ENCODE measurements at places on chromosomes 2 and 18.

DNA sequence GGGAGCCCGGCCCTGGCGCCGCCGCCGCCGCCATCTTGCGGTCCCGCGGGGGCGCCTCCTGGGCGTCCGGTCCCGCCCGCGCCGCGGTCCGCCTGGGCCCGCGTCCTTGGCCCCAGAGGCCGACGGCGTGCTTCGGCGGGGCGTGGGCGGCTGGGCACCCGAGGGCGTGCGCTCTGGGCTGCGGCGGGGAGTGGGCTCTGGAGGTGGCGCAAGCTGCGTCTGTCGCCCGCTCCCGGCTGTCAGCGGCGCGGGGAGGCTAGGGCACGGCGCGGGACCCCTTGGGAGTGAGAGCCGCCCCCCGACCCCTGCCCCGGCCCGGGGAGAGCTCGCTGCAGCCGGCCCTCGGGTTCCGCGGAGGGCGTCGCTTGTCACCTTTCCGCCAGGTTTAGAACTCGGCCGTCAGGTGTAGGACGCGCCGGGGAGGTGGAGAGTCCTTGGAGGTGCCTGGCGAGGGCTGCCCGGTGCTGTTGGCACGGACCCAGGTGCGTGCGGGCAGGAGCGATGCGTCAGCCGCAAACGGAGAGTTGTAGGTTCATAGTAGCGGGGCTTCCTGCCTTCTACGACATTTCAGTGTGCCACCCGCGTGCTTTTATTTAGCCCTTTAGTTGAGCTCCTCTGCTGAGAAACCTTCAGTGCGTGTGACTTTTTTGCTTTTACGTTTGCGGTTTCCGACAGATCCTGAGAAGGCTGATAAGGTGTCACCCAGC, 921 bp downstream of the VAPA start:
- DNase-seq, result peak; percentile 82

DNA sequence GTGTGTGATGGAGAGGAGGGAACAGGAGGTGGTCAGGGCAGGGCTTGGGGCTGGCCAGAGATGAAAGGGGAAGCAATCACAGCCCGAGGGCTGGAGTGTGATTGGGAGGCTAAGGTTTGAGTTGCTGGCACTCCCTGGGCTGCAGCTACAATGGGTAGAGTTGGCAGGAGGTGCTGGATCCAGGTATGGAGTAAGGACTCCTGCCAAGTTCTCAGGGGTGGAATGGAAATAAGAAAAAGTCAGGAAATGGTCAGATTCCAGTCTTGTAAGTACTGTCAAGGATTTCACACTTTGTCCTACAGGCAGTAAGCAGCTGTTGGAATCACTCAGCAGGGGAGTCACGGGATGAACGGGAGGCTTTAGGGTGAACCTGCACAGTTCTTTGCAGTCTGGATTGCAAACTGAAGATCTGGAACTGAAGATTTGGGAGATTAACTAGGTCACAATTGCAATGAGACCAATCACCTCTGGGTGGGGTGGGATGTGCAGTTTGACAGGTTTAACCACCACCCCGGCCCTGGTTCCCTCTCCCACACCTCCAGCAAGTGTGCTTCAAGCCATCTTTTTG, 10.9 kb upstream of the INPP5D start:
- no peak for DNase-seq

- no peak for DNase-seq
Observed at GRCh38 chr2:55782528-55783173, 89.0 kb upstream of the PNPT1 start.

- peak; percentile 55 for DNase-seq
Observed at GRCh38 chr2:190407662-190408537, at the start of gene MFSD6. MFSD6 (plus strand) TSS chr2:190408355; CDS start chr2:190436030, 27,675 bp downstream.

- DNase-seq, result no peak
Observed at GRCh38 chr2:219309278-219309677, at the start of gene PTPRN. PTPRN (minus strand) TSS chr2:219309401; CDS start chr2:219309332, 69 bp downstream.

GRCh38 chr18:7727361-7728076, 160.4 kb downstream of the PTPRM start:
- no peak for DNase-seq

- no peak for DNase-seq
Observed at GRCh38 chr2:104078431-104079157, 775.3 kb upstream of the POU3F3 start.

GRCh38 chr2:149393614-149394013, 63.2 kb downstream of the LYPD6 start:
- no peak for DNase-seq

GRCh38 chr18:58432050-58432727, 196.7 kb downstream of the ALPK2 start:
- DNase-seq, result no peak

GRCh38 chr2:100008956-100009355, 133.4 kb downstream of the AFF3 start:
- peak; percentile 20 for DNase-seq

GRCh38 chr2:233857511-233858141, 3.3 kb upstream of the HJURP start:
- DNase-seq, result peak; percentile 50

DNA sequence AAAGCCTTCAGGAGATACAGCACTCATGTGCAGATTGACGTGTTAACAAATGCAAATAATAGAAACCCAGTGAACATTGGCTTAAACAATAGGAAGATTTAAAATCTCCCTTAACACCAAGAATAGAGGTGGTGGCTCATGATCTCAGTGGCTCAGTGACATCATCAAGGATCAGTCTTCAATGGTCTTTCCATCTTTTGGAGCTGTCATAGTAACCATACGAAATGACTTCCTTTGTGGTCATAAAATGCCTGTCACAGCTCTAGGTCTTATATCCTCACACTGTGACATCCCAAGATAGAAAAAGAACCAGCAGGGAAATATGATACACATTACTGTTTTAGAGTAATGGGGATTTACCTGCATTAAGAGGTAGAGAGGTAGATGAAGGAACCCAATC, 59.6 kb upstream of the ACKR3 start:
- no peak for DNase-seq

- DNase-seq, result no peak
Observed at GRCh38 chr2:234958746-234959395, 7.1 kb downstream of the SH3BP4 start.

DNA sequence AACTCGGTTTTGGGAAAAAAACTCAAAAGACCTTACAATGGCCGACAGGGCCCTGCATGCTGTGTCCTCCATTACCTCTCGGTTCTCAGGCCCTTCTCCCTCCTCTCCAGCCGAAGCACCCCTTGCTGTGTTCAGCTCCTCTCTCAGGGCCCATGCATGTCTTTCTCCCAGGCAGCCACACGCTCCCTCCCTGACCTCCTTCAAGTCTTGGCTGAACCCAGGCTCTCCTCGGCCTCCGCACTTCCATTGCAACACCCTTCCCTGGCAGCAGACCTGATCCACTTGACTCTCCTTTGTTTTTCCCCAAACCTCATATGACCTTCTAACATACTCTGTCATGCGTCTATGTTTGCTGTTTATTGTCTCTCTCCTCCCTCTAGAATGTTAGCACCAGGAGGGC, 114.0 kb downstream of the CYP26B1 start:
- no peak for DNase-seq

- no peak for DNase-seq
Observed at GRCh38 chr2:104416339-104417000, 437.4 kb upstream of the POU3F3 start.

DNA sequence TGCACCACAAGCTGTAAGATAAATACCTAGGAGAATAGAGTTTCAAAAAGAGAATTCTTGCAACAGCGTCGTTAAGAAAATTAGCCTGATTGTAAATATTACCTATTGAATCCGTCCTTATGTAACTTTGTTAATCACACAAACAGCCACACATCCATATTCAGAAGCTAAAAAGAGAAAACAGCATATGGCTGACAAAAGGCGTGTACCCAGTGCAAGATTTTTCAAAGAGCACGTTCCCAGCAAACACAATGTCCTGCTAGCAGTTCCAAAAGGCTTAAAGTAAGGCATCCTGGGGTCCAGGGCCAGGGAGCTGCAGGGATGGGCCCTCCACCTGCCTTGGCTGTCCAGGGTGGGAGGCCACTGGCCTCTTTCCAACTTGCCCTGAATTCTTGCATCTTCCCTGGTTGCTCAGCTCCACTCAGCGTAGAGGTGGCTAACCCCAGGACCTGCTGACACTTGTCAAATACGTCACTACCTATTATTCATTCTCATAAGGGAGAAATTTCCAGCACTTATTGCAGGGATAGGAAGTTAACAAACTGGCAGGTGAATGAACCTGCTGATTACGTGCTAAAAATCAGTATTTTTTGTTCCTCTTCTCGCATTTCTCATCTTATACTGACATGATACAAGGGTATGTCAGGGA, 102.1 kb upstream of the NEDD4L start:
- no peak for DNase-seq

- DNase-seq, result no peak
Observed at GRCh38 chr2:128727404-128727803, 408.7 kb upstream of the HS6ST1 start.

DNA sequence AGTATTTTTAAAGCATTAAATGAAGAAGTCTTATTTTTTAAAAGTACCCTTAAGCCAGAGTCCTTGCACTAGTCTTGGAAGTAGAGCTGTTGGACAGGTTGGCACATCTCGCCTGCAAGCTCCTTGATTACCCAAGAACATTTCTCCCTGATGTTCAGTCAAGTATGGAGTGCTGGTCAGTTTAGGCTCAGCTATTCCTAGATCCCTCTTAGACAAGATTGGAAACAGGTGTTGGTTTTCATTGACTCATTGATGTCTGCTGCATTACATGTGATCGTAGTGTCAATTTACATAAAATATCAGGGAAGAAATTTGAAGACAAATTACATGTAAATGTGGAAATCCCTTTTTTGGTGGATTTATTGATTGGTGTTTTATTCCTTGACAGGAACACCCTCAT, 170.4 kb downstream of the ZNF407 start:
- no peak for DNase-seq

- peak; percentile 30 for DNase-seq
Observed at GRCh38 chr18:61554117-61554776, 221.0 kb downstream of the CDH20 start.

GRCh38 chr2:96144481-96145035, 682 bp downstream of the DUSP2 start:
- DNase-seq, result peak; percentile 27

GRCh38 chr2:129457277-129457818, 522.1 kb upstream of the RAB6C start:
- DNase-seq, result no peak

- no peak for DNase-seq
Observed at GRCh38 chr18:41268271-41268670, 686.8 kb upstream of the PIK3C3 start.

- no peak for DNase-seq
Observed at GRCh38 chr18:21458310-21458709, 142.2 kb downstream of the ESCO1 start.

DNA sequence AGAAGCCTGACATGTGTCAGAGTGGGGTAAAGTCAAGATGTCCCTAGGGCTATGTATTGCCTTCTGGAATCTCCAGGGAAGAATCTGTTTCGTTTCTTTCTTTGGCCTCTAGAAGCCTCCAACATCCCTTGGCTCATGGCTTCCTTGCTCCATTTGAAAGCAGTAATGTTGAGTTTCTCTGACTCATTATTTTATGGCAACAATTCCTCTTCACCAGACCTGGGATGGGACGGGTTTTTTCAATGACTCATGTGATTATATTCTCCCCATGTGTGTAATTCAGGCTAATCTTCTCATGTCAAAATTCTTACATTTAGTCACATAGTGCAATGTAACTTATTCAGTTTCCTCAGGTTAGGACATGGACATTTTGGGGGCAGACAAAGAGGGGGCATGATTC, 1038.6 kb downstream of the CBLN2 start:
- DNase-seq, result no peak
